Omental fat pad (tissue), 4 donors: ENCODE measurements at places on chromosomes 13 and 19. TPM values are rescaled to one million over a fixed set of nuclear protein-coding genes. Genes with fewer than 3 reads are reported as not detected.

DNA sequence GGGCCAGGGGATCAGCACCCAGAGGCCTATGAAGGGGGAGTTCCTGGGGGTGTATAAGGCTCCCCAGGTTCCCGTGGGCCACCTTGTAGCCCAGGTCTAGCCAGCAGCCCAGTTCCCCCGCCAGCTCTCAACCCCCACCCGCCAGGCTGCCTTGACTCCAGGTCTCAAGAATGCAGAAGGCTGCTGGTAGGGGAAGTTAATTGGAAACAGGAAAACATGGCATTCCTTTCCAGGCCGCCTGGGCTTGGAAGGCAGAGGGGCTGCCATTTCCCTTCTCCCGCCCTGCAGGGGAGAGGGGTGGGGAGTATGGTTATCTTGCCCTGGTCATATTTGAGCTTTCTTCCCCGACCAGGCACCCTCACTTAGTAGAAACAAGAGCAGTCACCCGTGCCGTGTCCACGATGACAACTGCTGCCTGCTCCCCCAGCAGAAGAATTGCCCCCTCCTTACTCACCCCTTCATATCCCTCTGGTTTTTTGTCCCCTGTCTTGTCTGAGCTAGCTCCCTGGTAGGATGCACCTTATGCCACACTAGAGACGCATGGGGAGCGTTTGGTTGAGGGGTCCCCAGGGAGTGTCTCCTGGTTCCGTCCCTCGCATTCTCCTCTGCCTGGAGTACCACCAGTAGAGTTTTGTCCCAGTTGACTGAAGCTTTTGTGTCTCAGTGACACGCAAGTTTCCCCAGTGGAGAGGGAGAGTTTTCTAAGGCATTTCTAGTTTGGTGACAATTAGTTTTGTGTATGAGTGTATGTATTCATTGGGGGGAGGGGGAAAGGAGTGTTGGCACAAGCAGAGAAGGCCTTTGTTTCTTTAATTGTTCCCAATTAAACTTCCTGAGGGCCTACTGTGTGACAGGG lies 4.5 kb downstream of the BICRA start:
- no peak for DNase-seq

DNA sequence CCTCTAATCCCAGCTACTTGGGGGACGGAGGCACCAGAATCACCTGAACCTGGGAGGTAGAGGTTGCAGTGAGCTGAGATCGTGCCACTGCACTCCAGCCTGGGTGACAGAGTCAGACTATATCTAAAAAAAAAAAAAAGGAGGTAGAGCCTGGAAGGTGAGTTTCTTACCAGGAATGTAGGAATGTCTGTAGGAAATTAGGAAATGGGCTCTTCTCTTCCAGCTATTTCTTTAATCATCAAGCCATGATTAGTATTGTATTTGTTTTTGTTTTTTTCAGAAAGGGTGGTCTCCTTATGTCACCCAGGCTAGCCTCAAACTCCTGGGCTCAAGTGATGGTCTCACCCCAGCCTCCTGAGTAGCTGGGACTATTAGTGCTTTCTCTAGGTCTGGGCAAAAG lies 26.3 kb upstream of the SERP2 start:
- no peak for DNase-seq

- DNase-seq: no peak
Measured at GRCh38 chr19:2242092-2242537, 5.5 kb downstream of the SF3A2 start.

DNA sequence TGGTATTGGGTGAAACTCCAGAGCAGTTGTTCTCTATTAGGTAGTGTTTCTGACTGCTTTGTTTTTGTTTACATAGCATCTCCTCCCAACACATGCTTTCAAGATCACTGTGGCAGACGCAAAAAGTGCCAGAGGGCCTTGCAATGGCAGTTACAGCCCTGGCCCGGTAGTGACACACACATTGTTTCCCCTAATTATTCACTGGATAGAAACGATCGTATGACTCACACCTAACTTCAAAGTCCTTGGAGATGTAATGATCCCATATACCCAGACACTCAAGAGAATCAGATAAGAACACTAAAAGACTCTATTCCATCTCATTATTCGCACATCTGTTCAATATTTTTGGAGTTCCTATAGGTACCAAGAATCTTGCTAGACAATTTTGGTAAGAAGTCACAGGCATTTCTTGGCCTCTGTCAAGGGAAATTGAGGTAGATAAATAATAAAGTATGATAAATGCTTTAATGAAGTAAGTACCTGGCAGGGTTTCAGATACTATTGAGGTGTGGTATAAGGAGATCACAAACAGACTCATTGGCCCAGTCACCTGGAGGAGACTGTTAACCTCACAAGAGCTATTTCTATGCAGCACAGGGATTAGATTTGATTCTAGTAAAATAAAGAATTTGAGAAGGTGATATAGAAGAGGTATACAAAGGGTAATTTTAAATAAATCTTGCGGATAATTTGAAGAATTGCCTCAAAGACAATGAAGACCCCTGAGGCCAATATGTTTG lies 485.3 kb downstream of the SLITRK6 start:
- DNase-seq: no peak

The PRR19 gene
- total RNA-seq: 0.72 TPM

The PTPRH gene
- total RNA-seq: 3.1 TPM
